ENCODE measurements at places on chromosomes 13 and 19.

GRCh38 chr19:46654621-46655152, 6.3 kb downstream of the DACT3 start:
- DNase-seq, result no peak

- no peak for DNase-seq
These were observed 7.6 kb upstream of the NALCN start for GRCh38 chr13:101423872-101424271.

DNA sequence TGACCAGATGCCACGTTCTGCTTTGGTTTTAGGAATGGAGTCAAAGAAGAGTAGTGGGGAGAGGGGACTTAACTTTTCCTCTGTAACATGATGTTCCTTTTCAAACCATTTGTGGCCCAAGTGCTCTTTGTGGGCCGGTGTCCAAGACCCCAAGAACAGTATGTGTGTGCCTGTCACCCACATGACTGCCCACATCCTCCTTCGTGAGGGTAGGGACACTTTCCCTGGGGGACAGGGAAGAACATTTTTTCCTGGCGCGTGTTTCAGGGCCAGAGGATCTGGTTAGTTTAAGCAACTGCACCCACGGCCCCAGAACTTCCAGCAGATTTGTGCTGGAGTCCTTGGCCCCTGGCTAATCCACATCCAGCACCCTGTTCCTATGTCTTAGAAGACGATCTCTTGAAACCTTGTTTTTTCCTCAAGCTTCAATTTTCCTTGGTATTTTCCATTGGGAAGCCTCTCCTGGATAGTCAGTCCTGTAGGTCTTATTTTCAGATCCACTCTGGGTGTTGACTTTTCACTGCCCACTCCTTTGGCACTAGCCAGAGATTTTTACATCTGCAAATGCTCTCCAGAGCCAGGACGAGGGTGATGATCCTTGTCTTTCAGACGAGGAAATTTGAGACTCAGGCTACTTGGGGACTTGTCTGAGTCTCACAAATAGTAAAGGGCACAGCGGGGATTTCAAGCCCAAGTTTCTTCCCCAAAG, 10.8 kb upstream of the CCDC97 start:
- DNase-seq, result no peak

DNA sequence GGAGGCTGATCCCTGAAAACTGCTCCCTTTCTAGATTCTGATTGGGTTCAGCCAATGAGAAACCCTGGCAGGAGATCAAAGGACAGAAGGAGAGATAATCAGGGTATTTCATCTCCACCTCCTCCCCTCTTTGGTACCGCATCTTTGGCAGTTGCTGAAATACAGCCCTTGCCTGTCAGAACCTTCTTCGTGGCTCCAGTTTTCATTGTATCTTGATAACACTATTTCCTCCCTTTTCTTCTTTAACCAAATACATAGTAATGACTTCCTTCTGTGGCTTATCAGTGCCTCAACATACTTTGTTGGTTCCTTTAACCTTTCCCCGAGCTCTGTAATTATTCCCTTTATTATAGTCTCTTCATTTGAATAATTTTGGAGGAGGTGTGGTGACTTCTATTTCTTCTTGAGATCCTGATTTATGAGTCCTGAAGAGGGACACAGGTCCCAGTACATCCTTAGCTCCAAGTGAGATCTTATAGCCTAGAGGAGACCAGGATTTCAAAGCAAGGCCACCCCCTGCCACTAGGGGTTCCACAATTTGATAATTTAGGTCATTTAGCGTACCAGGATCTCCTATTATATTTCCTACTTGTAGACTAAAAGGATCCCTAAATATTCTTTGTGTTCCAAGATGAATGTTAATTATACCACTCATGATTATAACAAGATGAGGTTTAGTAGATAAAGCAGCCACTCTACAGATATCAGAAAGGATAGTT, 98.0 kb downstream of the EDNRB start:
- no peak for DNase-seq

DNA sequence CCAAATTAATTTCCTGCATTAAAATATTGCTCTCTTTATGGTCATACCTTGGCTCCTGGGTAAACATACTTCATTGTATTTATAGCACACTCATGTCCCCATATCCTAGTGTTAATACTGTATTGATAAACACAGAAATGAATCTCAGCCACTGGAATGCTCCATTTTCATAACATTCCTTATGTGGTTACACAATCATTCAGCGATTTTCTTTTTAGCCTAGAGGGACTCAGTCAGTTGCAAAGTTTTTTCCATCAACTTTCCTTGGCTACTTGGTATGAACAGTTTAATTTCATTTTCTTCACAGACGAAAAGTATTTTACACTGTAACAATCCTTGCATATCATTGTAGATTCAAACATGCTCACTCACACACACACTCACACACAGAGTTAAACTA, 471.5 kb downstream of the FGF14 start:
- DNase-seq, result no peak

DNA sequence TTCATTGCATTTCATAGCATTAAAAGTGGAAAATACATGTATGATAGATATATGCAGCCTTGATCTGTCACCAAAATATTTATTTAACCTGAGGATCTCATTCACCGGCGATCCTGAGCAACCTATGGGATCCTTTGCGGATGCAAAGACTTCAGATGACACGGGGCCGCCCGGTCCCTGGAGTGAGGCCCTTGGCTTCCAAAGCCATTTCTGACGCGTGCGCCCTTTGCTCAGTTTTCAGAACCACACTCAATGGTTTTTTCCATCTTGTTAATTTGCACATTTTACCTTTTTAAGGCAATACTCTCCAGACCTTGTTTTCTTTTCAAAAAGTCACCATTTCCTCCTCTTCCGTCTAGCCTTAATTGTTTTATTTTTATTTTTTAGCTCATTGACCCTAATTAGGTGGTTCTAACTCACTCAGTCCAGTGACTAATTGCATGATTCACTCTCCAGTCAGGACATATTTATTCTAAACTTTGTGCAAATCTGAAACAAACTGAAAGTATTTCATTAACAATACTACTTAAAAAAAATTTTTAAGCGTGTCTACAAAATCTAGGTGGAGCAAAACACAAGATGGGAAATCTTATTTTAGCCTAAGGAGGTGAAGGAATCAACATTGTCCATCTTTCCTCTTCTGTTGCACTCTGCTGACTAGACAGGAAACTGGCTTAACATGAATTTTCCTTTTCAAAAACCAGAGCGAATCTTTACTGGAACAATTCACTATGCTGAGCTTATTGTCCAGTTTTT, 47.9 kb downstream of the COL4A1 start:
- no peak for DNase-seq

DNA sequence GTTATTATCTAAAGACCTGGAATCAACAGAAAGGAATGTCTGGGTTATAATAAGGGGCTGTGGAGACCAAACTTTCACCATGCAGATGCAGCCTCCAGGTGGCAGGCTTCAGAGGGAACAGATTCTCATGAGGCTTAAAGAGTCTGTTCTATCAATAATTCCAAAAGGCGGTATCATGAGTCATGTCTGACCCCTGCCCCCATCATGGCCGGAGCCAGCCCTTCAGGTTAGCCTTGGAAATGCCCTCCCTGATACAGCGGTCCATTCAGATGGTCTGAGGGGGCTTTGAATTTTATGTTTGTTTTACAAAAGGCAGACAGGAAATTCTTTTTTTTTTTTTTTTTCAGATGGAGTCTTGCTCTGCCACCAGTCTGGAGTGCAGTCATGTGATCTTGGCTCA, 21.7 kb upstream of the LAMP1 start:
- no peak for DNase-seq

DNA sequence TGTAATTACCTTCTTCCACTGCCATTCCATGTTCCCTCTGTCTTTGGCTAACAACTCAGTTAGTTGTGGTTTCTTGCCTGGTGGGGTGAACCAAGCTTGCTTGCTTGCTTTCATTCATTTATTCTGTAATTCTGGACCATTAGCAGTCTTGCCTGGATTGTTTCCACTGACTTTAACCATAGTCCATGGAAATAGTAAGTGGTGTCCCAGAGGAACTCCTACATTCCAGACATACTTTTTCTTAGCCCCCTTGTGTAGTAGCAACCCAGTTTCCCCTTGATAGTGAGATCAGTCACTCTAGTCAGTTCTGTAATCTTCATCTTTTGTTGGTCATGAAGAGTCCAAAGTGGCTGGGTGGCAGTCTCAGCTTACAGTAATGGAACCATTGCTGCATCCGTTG, 23.2 kb downstream of the PDS5B start:
- DNase-seq, result no peak

DNA sequence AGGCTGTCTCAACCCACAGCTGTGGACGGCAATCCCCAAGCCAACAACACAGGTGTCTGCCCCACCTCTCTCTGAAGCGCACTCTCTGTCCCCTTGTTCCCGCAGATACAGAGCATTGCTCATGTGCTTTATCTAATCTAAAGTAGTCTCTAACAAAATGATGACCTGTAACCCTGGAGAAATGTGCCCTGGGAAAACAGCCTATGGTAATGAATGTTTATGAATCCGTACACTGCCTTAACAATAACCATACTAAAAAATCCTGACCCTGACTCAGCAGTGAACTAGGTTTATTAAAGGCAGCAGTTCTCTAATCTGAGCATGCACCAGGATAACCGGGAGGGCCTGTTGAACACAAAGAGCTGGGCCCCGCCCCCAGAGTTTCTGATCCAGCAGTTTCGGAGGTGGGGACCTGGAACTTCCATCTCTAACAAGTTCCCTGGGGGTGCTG, 50.7 kb upstream of the SLC15A1 start:
- DNase-seq, result no peak

- no peak for DNase-seq
These were observed 201.5 kb upstream of the CSNK1A1L start for GRCh38 chr13:37306778-37307544.

DNA sequence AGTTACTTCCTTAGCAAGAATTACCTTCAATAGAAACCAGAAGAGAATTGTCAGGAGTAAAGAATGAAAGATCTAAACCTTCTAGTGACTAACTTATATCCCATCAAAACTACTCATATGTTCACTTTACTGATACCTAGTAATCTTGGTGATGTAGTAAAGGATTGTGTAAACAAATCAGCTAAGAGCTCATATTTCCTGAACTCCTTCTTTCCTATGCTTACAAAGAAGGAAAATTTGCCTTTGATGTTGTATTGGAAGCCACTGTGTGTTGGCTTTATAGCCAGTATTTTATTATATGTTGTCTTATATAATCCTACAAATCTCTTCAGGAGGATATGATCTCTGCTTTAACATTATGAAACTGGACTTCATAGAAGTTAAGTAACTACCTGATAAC, 671.0 kb downstream of the PCDH9 start:
- no peak for DNase-seq

DNA sequence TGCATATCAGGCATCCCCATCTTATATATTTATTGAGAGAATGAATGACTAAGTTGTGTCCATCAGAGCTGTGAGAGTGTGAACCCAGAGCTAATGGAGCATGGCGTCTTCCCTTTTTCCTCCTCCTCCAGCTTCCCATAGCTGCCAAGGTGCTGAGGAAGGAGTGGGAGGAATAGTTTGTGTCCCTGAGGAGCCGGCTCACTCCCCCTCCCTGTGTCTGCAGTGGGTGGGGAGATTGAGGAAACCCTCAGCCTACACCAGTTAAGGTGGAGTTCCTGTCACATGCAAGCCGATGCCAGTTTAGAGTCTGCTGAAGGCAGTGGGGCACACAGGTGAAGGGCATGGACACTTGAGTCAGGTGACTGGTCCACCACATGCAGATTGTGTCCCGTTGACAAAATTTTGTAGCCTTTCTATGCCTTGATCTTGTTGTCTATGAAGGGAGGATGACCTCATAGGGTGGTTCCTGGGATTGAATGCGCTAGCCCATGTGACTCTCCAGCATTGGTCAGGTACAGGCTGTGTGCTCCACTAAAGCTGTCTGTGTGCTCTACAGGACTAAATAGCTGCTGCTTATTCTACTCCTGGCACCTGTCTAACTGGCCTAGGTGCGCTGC, 47.6 kb upstream of the GPI start:
- no peak for DNase-seq

- DNase-seq, result no peak
These were observed at the start of gene UHRF1 for GRCh38 chr19:4909156-4909896. Gene UHRF1 (plus strand): TSS chr19:4909501. CDS start chr19:4910886, 1,385 bp downstream.

GRCh38 chr13:71685072-71685471, 181.9 kb downstream of the DACH1 start:
- no peak for DNase-seq

GRCh38 chr13:110464556-110465333, 96.8 kb downstream of the RAB20 start:
- no peak for DNase-seq

DNA sequence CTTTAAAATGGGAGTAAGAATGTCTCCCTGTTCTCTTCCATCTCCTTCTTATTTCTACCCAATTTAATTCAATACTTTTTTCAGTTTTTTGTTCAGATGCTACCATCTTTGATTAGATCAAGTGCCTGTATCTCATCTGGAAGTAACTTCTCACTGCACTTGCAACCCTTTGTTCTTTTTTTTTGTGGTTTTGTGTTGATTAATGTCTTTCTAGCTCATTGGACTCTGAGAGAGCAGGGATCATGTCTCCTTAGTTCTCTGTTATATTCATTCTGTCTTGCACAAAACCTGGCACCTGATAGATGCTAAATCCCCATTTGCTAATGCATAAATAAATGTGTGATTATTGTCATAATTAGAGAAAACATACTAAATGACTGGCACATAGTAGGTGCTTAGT, 834 bp upstream of the ITGBL1 start:
- no peak for DNase-seq

DNA sequence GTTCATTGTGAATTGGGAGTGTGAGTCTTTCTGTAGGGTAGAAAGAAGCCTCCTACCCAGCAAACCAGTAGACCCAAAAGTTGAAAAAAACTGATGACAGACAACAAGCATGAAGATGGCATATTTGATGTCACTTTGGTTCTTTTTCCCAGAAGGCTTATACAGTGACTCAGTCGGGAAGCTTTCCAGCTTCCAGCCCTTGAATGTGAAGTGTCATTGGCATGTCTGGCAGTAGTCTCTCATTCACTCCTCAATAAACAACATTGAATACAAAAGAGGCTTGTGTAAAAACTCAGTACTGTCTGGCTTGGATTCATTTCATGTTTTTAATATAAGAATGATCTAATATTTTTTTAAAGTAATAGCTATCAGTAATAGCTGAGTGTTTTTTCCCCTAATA, 68.7 kb downstream of the IPO5 start:
- DNase-seq, result no peak

GRCh38 chr19:45163156-45163555, 2.4 kb upstream of the NKPD1 start:
- no peak for DNase-seq

GRCh38 chr19:40236026-40236355, 9.5 kb upstream of the CCNP start:
- no peak for DNase-seq

GRCh38 chr13:31090096-31090495, 71.6 kb downstream of the HSPH1 start:
- no peak for DNase-seq

GRCh38 chr19:32476032-32476350, 70.4 kb downstream of the DPY19L3 start:
- no peak for DNase-seq

DNA sequence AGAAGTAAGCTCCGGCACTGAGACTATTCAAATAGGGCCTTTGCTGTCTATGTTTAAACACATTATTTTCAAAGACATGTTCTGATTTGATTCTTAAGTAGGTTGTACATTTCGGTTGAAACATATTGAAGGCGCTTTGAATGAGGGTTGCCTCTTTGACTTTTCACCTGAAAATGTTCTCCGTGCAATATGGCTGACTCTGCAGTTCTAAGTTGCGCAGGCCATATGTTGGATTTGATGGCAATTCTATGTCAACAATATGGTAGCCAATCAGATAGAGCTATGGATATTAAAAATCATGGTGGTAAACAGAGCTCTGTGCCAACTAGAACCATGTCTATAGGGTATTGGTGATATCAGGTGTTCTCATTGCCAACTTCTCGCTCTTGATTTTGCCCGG, 307.3 kb downstream of the NALCN start:
- DNase-seq, result no peak

GRCh38 chr19:18118420-18119012, 20.9 kb downstream of the MAST3 start:
- DNase-seq, result no peak
